Dermis microvascular lymphatic vessel endothelial cell (primary cell): ENCODE measurements at places on chromosomes 3 and 15. TPM values are rescaled to one million over a fixed set of nuclear protein-coding genes. Genes with fewer than 3 reads are reported as not detected.
A peak's percentile ranks its signal among the peaks of the same experiment; 100 is the strongest.

The ALDH1L1 gene
- total RNA-seq, result not detected in 2 replicates

The C2CD4A gene
- total RNA-seq, result 3.2 and 4.3 TPM in 2 replicates

The HIGD2B gene
- not detected in 2 replicates for total RNA-seq

The LEO1 gene
- 19.9 and 21.5 TPM in 2 replicates for total RNA-seq

The SOX2 gene
- not detected in 2 replicates for total RNA-seq

DNA sequence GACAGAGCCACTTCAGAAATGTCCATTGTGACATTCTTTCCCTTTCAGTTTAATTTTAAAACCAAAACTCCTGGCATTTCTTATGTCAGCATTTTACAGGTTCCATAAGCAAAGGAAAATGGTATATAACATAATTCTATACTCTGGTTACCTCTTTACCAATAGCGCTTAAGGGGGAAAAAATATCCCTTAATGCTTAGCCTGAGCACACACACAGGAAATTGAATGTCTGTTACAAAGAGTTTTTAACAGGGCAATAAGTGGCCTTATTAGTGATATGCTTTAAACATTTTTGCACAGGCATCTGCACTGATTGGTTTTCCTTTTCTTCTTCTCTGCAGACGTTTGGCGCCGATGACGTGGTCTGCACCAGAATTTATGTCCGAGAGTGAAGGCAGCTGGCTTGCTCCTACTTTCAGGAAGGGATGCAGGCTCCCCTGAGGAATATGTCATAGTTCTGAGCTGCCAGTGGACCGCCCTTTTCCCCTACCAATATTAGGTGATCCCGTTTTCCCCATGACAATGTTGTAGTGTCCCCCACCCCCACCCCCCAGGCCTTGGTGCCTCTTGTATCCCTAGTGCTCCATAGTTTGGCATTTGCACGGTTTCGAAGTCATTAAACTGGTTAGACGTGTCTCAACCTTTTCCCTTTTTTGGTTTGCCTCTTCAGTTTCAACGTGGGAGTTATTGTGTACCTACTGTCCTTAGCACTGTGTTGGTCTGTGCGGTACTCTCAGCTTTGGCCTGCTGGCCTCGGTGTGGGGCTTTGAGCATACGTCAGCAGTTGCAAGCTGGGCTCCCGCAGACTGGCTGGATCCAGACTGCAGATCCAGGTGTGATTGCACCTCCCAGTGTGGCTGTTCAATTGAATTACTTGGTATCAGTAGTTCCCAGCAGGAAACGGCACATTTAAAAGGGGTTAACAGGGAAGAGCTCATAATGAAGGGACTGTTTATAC, 7.7 kb downstream of the CRABP1 start:
- DNase-seq, result no peak

GRCh38 chr15:99157456-99157855, 52.6 kb downstream of the SYNM start:
- DNase-seq, result peak; percentile 47

DNA sequence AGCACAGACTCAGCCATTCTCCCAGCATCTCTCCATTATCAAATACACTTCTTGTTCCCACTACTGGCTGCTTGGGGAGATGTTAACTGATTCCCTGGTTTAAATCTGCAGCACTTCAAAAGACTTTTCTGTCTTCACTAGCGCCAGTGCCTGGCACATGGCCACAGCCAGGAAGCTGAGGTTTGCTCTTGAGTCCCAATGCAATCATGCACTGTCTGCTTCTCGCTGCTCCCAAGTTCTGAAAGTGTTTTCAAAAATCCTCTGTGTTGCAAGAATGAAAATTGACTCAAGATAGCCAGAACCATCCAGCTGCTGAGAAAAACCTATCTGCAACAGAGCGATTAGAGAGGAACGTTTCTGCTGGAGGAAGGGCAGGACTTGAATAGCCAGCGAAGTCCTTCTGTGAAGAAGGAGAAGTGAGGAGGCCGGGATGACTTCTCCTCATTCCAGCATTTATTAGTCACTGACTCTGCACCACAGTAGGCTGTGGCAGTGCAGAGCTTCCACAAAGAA, 358.4 kb upstream of the NR2F2 start:
- no peak for DNase-seq

GRCh38 chr3:14620512-14620911, 31.1 kb upstream of the CCDC174 start:
- peak; percentile 29 for DNase-seq

DNA sequence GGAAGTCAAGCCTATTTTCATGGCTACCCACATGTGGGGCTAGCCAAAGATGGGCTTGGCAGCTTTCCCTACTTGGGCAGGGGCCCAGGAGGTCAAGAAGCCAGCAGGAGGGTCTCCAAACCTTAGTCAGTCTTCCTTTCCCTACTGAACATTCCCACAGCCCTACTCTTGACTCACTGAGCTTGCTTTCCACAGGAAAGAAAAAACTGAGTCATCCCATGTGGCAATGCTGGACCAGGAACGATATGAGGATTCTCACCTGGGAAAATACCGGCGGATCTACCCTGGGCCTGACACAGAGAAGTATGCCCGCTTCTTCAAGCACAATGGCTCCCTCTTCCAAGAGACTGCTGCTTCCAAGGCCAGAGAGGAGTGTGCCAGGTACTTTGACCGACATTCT, 3.7 kb upstream of the NGRN start:
- DNase-seq, result peak; percentile 96

- DNase-seq, result no peak
These were observed 695.2 kb downstream of the TUSC7 start for GRCh38 chr3:117404730-117405129.

DNA sequence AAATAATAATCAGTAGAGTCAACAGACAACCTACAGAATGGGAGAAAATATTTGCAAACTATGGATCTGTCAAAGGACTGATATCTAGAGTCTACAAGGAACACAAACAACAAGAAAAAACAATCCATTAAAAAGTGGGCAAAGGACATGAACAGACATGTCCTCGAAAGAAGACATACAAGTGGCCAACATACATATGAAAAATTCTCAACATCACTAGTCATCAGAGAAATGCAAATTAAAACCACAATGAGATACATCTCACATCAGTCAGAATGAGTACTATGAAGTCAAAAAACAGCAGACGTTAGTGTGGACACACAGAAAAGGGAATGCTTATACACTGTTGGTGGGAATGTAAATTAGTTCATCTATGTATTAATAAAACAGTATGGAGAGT, 33.7 kb downstream of the SLC2A2 start:
- no peak for DNase-seq

DNA sequence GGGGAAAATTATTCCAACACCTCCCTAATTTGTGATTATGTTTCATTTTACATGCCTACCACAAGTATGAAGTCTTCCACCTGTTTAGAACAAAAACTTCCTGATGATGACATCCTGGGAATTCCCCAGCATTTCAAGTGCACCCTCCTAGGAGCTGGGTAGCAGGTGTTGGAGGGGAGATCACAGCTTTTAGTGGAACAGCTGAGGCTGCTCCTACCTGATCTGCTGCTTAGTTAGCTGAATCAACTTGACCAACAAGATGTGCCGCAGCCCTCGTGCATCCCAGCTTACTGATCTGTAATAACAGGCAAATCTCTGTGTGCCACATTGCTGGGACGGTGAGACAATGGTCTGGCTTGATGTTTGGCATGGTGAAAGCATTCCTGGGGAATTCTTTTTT, 29.7 kb downstream of the TRAK1 start:
- DNase-seq, result no peak

GRCh38 chr15:65318870-65319356, 14.4 kb downstream of the RNU5B-1 start:
- DNase-seq, result peak; percentile 62
